Karpas-422 (cell line): ENCODE measurements at places on chromosomes 3 and 15. TPM values are rescaled to one million over a fixed set of nuclear protein-coding genes. Genes with fewer than 3 reads are reported as not detected.

- DNase-seq, result no peak
These were observed 175.4 kb upstream of the LINGO1 start for GRCh38 chr15:77808075-77808474.

DNA sequence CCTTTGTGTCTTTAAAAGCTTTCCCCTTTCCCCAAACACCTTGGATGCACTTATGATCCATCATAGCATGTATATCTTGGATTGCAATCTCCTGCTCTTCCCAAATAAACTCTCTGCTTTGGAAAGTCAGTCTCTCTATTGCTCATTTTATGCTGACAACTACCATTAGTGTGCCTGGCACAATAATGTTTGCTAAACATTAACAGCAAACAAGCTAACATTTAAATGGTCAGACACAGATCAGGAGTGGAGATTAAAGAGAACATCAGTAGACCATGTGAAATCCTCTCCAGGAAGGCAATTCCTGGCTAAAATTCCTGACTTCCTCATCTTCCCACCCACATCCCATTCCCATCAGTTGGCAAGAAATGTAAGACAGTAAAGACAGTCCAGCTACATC is 44.3 kb upstream of the EIF1B start:
- no peak for DNase-seq

DNA sequence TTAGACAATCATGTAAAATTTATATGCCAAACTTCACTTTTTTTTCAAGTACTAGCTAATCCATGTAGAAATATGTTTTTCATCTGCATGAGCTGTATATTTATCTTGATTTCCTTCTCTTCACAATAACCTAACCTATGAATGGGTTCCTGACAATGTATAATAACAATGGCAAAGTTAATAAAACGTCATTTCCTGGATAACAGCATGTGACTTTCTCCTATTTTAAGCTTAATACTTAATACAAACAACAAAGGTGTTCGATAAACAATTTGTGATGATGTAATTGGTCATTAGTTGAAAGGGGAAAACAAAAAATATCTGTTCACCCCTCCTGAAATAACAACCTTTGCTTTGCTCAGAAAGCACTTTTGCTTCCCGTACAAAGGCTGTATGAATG is 20.4 kb downstream of the CD200 start:
- no peak for DNase-seq

GOLGA8T gene
- total RNA-seq, result not detected in 2 replicates

GRCh38 chr3:38582941-38583645 is 66.4 kb downstream of the SCN5A start:
- no peak for DNase-seq

DNA sequence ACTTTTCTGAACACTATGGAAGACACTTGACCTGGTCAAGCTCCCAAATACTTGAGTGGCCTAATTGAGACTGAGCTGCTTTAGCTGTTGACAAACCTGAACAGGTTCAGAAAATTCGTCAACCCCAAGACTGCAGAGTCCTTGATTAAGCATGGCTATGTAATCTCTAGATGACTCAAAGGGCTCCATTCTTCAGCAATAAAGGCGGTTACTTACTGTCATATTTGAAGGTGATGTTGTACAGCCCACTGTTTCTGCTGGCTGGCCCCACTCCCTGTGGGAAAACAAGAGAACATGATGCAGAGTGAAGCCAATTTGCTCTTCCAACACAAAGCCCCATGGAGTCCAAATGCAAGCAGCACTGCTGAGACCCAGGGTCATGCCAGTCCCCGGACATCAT is 45.1 kb downstream of the IL17RD start:
- DNase-seq, result no peak

GRCh38 chr3:105733356-105733755 is 135.5 kb downstream of the CBLB start:
- no peak for DNase-seq

DNA sequence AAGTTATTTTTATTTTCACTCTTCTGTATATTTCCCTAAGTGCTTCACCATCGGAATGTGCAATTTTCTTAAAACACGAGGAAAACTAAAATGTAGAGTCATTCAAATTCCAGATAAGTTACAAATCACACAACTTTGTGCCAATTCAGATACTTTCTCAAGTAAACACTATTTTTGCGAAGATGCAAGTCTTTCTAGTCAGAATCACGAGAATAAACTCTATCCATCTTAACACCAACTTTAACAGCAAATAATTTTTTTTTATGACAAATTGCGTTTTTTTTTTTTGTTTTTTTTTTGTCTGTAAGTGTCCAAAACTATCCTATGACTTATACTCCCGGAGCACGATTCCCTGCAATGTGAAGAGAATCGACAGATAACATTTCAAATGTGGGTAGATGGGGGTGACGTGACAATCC is 1.3 kb downstream of the STAG1 start:
- DNase-seq, result no peak

- DNase-seq, result no peak
These were observed 81.1 kb downstream of the MEGF11 start for GRCh38 chr15:66172324-66172980.

GRCh38 chr3:42213417-42213816 is 52.6 kb downstream of the CCK start:
- DNase-seq, result no peak

MINAR1 gene
- 2.7 and 3.8 TPM in 2 replicates for total RNA-seq

DNA sequence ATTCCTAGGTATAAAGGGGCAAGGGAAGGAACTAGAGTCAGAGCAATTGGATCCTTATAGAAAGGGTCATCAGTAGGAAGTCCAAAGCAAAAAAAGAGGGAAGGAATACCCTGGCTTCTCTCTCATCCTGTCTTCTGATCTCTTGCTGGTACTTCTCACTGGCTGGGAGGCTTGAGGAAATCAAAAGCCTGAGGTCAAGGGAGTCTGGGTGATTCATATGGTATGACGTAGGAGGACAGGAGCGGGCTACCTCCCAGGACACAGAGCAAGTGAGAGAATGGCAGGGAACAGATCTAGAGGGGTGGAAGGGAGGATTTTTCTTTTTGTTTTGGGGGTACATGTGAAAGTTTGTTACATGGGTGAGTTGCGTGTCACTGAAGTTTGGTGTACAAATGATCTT is 76.0 kb downstream of the CFAP20DC start:
- no peak for DNase-seq

DCLK3 gene
- total RNA-seq, result not detected in 2 replicates
